ENCODE measurements at places on chromosomes 7 and 10.

GRCh38 chr10:125037145-125037877 is 95.4 kb downstream of the ZRANB1 start:
- no peak for DNase-seq

GRCh38 chr10:97937054-97937453 is 87.4 kb downstream of the GOLGA7B start:
- no peak for DNase-seq

DNA sequence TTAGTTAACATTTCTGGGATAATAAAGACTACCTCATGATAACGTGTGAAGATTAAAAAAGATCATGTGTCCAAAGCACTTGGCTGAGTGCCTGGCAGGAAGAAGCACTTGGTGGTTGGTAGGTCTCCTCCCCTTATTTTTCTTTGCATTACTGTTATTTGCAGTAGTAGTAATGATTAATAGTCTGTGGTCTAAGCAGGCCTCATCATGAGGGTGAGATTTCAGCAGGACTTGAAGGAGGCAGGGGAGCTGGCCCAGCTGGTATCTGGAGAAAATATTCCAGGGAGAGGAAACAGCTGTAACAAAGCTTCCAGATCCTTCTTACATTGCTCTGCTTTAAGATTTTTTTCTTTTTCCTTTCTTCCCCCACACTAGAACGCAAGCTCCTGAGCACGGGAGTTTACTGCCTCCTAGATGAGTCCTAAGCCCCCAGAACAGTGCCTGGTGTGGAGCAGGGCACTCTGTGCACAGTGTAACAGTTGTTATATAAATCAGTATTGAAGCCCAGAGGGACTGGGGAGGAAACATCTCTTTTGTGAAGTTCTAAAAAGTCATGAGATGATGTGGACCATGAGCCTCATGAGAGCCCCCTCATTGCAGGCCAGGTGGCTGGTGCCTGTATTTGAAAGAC is 31.1 kb upstream of the RHEB start:
- DNase-seq: peak; percentile 48

- no peak for DNase-seq
Measured at GRCh38 chr10:129156406-129156805, 310.6 kb upstream of the MGMT start.

- DNase-seq: no peak
Measured at GRCh38 chr7:88614736-88615135, 144.8 kb upstream of the ZNF804B start.

- no peak for DNase-seq
Measured at GRCh38 chr7:142085428-142085827, 26.1 kb upstream of the MGAM2 start.

DNA sequence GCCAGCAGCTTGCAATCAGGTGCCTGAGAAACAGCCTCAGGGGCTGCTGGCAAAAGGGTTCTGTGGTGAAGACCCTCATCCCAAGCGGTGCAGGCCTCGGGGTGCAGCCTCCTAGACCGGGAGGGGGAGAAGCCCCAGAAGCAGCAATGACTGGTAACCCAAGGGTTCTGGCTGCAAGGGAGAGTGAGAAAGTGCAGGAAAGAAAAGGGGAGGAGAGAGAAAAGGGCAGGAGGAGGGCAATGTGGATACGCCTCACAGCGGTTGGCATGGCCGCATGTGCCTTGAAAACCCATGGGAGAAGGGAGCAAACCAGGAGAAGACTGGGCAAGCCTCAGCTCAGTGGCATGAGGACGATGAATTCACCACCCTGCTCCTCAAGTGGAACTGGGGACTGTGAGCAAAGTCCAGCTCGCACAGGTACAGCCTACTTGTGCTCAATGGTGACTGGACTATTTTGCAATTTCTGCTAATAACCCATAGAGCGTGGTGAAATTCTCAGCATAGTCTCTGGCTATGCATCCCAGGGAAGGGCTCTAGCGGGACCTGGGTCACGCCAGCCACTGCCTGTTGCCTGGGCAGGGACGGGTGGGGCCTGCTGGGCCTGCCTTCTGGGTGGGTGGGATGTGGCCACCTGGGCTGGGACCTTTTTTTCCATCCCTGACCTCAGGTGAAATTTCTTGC is 6.2 kb downstream of the CLRN3 start:
- DNase-seq: no peak

DNA sequence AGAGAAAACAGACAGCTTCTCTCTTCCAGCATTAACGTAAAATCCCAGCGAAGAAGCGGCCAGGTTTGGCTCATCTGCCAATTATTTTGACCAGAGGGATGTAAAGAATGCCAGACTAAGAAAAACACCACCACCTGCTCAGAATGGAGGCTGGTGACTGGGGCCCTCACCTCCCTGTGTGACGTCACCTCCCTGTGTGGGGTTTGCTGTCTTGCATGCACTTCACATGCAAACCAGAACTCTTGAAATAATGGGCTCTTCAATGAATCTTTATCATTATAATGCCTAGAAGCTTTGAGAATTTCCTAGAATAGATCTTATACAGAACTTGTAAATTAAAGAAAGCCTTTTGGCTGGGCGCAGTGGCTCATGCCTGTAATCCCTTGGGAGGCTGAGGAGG is 101.8 kb upstream of the WAC start:
- DNase-seq: no peak

DNA sequence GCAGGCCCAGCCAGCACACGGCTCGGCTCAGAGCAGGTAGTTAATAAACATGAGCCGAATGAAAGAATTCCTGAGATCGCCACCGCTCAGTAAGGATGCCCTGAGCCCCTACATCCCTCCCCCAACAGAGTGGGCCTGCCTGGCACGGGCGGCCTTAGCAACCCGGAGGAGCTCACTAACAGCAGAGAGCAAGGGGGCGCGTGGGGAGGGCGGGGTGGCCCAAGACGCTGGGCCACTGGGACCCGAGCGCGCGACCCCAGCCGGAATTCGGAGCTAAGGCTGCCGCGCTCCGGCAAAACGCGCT is 403 bp upstream of the ENO4 start:
- no peak for DNase-seq

GRCh38 chr7:3453398-3453797 is 152.3 kb downstream of the SDK1 start:
- DNase-seq: no peak

GRCh38 chr7:20279979-20280378 is 50.7 kb upstream of the ITGB8 start:
- no peak for DNase-seq

- peak; percentile 24 for DNase-seq
Measured at GRCh38 chr10:94108200-94108599, 114.5 kb downstream of the PLCE1 start.

DNA sequence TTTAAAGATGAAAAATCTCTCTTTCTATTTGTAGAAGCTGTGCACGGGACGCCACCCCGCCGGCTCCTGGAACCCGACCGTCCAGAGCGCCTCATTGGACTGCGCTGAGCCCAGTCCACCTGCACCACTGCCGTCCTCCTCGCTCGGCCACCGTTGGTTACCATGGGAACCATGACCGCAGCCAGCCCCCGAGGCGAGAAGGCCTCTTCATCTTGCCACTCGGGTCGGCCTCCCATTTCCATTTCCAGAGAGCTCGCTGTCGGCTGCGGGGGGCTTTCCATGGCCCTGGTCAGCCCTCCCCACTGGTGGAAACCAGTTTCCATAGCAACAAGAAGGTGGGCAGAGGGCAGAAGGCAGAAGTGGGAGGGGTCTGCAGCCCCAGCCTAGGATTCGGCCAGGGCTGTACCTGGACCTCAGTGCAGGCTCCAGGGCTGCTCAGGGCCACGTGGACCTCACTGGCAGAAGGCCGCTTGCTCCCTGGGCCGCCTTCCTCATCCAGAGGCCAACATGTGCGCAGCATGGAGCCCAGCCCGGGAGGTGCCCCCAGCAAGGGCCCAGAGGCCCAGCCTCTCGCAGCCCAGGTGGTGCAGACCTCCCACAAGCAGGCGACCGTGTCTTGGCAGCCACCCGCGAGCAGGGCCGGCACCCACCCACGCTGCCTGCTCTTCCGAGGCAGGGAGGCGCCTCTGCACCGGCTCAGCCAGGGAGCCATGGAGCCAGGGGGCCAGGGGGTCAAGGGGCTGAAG is 283.5 kb upstream of the PPP2R2D start:
- no peak for DNase-seq

DNA sequence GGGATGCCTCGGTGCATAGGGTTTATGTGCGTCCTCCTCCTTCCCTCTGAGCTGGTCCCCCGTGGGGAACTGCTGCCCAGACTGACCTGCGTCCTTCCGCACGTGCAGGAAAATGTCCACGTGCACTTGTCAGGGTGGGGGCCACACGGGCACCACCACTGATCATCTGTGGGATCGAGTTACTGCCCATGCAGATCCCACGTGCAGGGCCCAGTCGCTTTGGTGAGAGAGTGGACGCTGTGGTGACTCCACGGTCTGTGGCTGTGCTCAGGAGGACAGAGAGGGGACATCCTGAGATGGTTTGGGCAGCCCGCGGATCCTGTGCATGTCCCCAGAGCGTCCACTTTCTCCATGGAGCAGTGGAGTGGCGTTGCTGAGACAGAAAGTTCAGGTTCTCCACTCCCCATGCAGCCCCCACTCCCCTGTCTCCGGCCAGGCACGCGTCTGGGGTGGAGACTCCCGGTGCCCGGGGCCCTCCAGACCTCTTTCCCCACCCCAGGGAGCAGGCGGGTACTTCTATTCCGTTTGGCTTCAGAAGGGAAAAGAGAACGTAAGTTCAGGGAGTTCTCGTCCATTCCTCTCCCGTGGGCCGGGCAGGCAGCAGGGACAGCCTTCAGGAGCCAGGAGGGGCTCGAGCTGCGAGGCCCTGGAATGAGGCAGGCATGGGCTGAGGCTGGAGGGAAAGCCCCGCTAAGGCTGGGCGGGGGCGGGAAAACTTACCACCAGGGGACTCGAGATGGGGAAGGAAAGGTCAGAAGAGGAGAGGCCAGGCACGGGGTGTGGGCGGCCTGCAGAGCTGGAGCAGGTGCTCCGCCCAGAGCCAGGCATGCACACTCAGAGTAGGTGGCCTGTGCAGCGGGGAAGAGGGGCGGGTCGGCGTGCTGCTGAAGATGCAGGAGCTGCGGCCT is 59.9 kb downstream of the EGFR start:
- DNase-seq: no peak

GRCh38 chr7:129652914-129653313 is 41.4 kb downstream of the NRF1 start:
- no peak for DNase-seq

GRCh38 chr7:117582219-117582704 is 102.4 kb downstream of the CFTR start:
- peak; percentile 61 for DNase-seq

- no peak for DNase-seq
Measured at GRCh38 chr10:77774940-77775391, 137.4 kb upstream of the KCNMA1 start.

- no peak for DNase-seq
Measured at GRCh38 chr10:74530981-74531380, 295.4 kb upstream of the KAT6B start.

DNA sequence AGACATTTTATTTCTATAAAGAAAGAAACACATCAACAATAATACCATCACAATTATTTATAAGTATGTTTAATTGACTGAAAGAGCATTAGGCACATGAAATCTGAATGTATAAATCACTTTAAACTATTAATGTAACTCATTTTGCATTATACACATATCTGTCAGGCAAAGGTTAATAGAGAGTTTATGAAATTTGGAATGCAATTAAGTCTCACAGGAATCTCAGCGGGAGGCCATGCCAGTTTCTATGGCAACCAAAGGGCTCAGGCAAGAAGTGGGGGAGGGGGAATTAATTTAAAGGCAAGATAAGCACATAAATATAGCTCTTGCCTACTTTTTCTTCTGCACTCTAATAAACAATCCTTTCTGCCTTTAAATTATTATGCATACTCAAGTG is 152.6 kb downstream of the SLC16A9 start:
- no peak for DNase-seq

GRCh38 chr7:12703881-12704280 is 16.4 kb downstream of the ARL4A start:
- DNase-seq: no peak

GRCh38 chr7:28957751-28958234 is 337 bp downstream of the TRIL start:
- DNase-seq: no peak

DNA sequence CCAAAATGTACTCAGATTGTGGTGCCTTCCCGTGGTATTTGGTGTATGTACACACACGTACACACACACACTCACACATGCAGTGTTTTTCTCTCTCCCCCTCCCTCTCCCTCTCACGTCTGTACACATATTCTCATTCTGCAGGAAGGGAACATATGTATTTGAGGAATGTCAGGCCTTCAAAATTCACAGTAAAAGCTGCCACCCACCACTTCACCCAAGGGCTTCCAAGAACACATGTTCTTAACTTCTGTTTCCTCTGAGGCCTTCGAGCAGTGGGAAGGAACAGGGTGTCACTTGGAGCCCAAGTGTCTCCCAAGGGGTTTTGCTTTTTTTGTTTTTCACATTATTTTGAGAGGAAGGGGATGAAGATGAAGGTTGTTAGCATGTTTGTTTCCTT is 198.9 kb downstream of the TCF7L2 start:
- DNase-seq: no peak

- no peak for DNase-seq
Measured at GRCh38 chr7:30679664-30680063, 2.6 kb downstream of the CRHR2 start.

DNA sequence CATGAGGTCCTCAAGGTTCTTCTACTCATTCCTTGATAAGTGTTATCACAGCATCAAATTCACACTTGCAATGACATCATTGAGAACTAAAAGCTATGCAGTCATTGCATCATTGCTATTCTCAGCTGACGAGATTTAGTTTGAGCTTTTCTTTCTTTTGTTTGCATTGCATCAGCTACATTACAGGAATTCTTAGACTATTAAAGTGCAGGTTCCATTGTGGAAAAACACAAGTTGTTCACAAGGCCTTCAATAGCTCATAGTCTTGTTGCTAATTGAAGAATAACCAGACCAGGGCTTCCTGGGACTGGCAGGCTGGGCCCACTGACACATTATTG is 139.3 kb downstream of the CXCL12 start:
- no peak for DNase-seq

DNA sequence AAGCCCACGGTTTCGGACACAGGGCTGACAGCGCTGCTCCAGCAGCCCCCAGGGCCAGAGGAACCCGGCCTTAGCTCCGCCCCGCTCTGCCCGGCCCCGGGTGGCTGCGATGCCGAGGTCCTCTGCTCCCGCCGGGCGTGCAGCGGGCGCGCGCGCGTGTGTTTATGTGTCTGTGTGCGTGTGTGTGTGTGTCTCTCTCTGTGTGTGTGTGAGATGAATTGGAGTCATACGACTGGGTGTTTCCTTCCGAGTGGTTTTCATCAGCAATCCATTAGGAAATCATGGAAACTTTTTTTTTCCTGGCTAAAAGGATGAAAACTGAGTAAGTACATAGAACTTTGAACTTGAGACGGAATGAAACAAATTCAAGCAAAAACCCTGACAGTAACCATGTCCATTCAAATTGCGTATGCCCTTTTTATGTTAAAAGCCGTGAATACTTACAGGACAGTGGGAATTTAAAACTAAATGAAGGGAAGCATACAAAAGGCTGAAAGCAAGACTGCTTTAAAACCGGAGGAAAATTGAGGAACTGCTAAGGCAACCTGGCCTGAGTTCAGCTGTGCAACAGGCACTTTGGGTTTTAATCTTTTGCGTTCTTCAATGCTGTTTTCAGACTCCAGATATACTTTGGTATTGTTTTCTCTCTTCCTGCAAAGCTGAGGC is at the start of gene CPED1:
Gene CPED1, plus strand, starts transcription at position 121 of the 666 bp plus-strand sequence. CDS start 911 bp downstream, outside the sequence.
- no peak for DNase-seq

- no peak for DNase-seq
Measured at GRCh38 chr7:55502858-55503440, 69.4 kb downstream of the VOPP1 start.

- no peak for DNase-seq
Measured at GRCh38 chr10:122051609-122052385, 62.8 kb downstream of the TACC2 start.

All from astrocyte of the cerebellum (primary cell).